Esophagus squamous epithelium (tissue), 5 donors: ENCODE measurements at places on chromosomes 12 and 14.

GRCh38 chr14:97578982-97579548 lies 781.9 kb downstream of the VRK1 start:
- H3K36me3 ChIP-seq, result no peaks in the 10 kb centered on the region
- no peaks in the 10 kb centered on the region for H3K27me3 ChIP-seq
- no peaks in the 10 kb centered on the region for H3K4me1 ChIP-seq
- H3K4me3 ChIP-seq, result no peak overlapping the region

DNA sequence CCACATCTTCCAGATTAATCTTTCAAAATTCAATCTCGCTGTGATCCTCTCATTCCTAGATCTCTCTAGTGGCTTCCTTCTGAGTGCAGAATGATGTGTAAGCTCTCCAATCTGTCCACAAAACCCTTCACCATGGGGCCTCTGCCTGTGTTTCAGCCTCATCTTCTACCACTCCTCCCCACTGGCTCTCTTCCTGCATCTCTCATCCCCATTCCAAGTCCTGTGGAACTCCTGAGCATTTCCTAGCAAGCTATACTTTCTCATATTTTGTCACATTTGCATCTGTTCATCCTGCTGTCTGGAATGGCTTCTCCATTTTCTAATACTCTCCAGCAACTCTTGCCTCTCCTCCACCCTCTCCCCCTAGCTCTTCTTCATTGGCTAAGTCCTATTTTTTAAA lies 242.0 kb upstream of the DAAM1 start:
- no peak for DNase-seq
- no peak overlapping the region for H3K4me3 ChIP-seq
- no peaks in the 10 kb centered on the region for H3K27me3 ChIP-seq
- H3K27ac ChIP-seq, result no peak overlapping the region
- no peaks in the 10 kb centered on the region for H3K36me3 ChIP-seq

DNA sequence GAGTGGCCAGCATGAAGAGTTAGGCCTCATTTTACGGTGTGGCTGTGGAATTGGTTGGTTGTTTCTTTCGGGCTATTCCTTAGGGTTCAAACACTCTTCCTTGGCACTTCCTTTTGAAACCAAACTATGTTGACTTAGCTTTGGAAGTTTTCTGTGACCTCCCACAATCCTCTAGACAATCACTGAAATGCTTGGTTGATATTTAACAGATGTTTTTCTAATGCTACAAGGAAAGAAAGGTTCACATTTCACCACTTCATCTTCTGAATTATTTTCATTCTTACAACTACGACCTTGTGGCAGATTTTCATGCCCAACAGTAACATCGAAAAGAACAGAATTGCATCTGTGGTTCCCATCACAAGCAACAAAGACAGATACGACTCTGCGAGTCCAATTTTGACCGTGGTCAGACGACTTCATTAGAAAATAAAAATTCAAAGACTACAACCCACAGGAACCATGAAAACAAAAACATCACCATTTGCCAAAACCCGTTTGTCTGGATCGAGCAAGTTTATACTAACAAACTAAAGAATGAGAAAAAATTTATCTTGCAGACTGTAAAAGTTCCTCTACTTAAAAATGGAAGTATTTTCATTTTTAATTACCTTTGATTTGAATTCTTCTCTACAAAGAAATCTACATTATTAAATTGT lies 16.9 kb downstream of the PRKAB1 start:
- H3K27ac ChIP-seq, result no peak overlapping the region
- DNase-seq, result no peak
- peaks cover 9% of the 10 kb centered on the region for H3K36me3 ChIP-seq
- no peak overlapping the region for H3K4me3 ChIP-seq

- no peaks in the 10 kb centered on the region for H3K36me3 ChIP-seq
- peaks cover 24% of the 10 kb centered on the region for H3K4me1 ChIP-seq
- H3K27me3 ChIP-seq, result no peaks in the 10 kb centered on the region
- no peak for DNase-seq
These were observed 66.9 kb downstream of the HMGA2 start for GRCh38 chr12:65891219-65891618.

- no peak for DNase-seq
- no peaks in the 10 kb centered on the region for H3K4me1 ChIP-seq
- H3K27me3 ChIP-seq, result no peaks in the 10 kb centered on the region
- no peak overlapping the region for H3K4me3 ChIP-seq
- no peaks in the 10 kb centered on the region for H3K36me3 ChIP-seq
These were observed 1231.2 kb upstream of the FLRT2 start for GRCh38 chr14:84298663-84299195.

GRCh38 chr14:88049936-88050335 lies 45.0 kb downstream of the GPR65 start:
- no peak for DNase-seq
- H3K27me3 ChIP-seq, result no peaks in the 10 kb centered on the region
- H3K36me3 ChIP-seq, result no peaks in the 10 kb centered on the region

- H3K27ac ChIP-seq, result no peak overlapping the region
- H3K4me3 ChIP-seq, result no peak overlapping the region
- H3K36me3 ChIP-seq, result no peaks in the 10 kb centered on the region
- DNase-seq, result no peak
These were observed 266.7 kb upstream of the AMIGO2 start for GRCh38 chr12:47346251-47347019.

- no peak overlapping the region for H3K4me3 ChIP-seq
- no peaks in the 10 kb centered on the region for H3K36me3 ChIP-seq
- H3K27me3 ChIP-seq, result no peaks in the 10 kb centered on the region
- no peak overlapping the region for H3K27ac ChIP-seq
- no peak for DNase-seq
These were observed 152.2 kb upstream of the SLC38A2 start for GRCh38 chr12:46524778-46525177.

- no peak overlapping the region for H3K4me3 ChIP-seq
- H3K27ac ChIP-seq, result no peak overlapping the region
- H3K4me1 ChIP-seq, result no peaks in the 10 kb centered on the region
- DNase-seq, result no peak
- H3K27me3 ChIP-seq, result no peaks in the 10 kb centered on the region
- H3K36me3 ChIP-seq, result no peaks in the 10 kb centered on the region
These were observed 19.0 kb downstream of the ADAM20 start for GRCh38 chr14:70515811-70516210.

DNA sequence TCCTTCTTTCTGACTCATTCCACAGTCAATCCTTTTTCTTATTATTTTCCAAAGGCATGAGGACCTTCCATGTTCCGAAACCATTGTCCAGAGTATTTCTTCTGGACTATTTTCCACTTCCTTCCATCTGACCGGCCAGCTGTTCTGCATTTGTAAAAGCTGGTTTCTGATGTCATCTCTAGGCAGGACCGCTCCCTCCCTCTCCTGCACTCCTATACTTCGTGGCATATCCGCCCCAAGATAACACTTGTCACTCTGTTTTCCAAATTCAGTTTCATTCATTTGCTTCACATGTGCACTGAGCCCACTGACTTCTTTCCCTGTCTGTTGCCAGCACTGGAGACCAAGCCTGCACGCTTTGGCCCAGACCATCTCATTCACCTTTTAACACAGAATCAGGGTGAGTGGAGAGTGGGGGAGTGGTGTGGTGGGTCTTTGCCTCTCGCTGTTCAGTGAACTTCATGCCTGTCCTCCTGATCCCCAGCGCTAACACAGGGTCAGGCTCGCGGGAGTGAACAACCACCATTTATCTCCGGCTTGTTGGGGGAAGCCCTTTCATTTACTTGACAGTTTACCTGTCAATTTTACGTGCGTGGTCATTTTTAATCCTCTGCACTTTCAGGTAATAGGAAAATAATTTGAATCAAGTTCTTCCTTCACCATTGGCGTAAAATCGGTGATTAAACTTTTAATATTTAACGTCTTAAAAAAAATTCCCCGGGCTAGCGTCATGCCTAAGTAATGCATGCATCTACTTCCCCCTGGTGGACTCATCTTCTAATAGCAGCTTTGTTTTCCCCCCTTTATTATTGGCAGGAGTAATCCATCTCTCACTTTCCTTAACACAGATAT lies 52.5 kb downstream of the C12orf75 start:
- H3K27me3 ChIP-seq, result no peaks in the 10 kb centered on the region
- H3K4me3 ChIP-seq, result no peak overlapping the region
- no peaks in the 10 kb centered on the region for H3K36me3 ChIP-seq
- H3K27ac ChIP-seq, result no peak overlapping the region
- DNase-seq, result no peak

GRCh38 chr12:128091101-128091720 lies 175.8 kb upstream of the TMEM132C start:
- H3K36me3 ChIP-seq, result no peaks in the 10 kb centered on the region
- no peaks in the 10 kb centered on the region for H3K4me1 ChIP-seq
- no peak overlapping the region for H3K4me3 ChIP-seq
- DNase-seq, result no peak

DNA sequence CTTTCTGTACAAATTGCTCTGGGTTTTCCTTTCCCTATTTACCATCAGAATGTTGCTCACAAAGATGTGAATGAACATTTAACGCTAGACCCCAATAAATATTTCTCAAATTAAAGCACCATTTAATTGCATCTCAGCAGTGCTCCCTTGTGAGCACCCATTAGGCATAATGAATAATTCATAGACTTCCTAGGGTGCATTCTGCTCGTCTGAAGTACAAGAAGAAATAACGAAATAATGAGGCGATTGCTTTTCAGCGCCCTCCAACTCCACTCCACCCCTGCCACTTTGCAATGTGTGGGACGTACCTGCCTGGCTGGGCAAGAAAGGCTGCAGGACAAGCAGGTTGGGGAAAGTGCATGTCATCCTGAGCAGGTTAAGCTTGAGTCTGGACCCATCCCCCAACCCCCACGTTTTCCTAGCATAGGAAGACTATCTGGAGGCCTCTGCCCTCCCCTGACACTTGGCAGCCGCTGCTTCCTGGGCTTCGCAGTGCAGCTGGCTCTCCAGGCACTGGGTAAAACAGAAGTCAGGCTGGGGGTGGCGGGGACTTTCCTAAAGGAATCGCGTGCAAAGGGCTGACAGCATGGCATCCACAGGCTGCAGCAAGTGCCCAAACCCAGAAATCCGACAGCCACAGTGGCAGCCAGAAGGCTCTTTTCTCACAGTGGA lies 253.7 kb downstream of the DUSP6 start:
- H3K27me3 ChIP-seq, result no peaks in the 10 kb centered on the region
- H3K27ac ChIP-seq, result no peak overlapping the region
- no peak overlapping the region for H3K4me3 ChIP-seq
- DNase-seq, result no peak

GRCh38 chr12:125083072-125083471 lies 17.8 kb downstream of the AACS start:
- no peak for DNase-seq
- no peak overlapping the region for H3K4me3 ChIP-seq
- peaks cover 32% of the 10 kb centered on the region for H3K4me1 ChIP-seq
- no peaks in the 10 kb centered on the region for H3K36me3 ChIP-seq
- H3K27ac ChIP-seq, result no peak overlapping the region

DNA sequence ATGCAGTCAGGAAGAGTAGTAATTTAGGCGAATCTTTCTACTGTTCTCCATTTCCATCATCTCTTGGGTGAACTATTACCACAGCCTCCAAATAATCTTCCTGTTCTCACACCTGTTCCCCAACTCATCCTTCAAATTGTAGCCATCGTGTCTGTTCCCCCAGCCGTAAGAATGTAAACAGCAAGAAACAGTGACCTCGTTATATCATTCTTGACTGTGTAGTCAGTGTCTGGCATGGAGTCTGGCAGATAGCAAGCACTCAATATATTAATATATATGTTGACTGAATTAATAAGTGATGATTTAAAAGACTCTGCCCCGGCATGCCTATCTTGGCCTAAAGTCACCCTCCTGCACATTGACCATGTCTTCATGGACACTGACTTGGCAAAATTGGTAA lies 20.3 kb downstream of the PDE6H start:
- H3K27me3 ChIP-seq, result no peaks in the 10 kb centered on the region
- peaks cover 5% of the 10 kb centered on the region for H3K4me1 ChIP-seq
- no peak for DNase-seq
- H3K36me3 ChIP-seq, result no peaks in the 10 kb centered on the region
- H3K27ac ChIP-seq, result no peak overlapping the region
- no peak overlapping the region for H3K4me3 ChIP-seq

GRCh38 chr12:56546680-56547079 lies 25.1 kb downstream of the RBMS2 start:
- no peak overlapping the region for H3K27ac ChIP-seq
- no peaks in the 10 kb centered on the region for H3K4me1 ChIP-seq
- no peak for DNase-seq
- no peaks in the 10 kb centered on the region for H3K36me3 ChIP-seq
- H3K4me3 ChIP-seq, result no peak overlapping the region
- no peaks in the 10 kb centered on the region for H3K27me3 ChIP-seq

GRCh38 chr14:53954551-53955228 lies 1.9 kb downstream of the BMP4 start:
- H3K4me3 ChIP-seq, result peak overlapping the region; percentile 48
- H3K27me3 ChIP-seq, result no peaks in the 10 kb centered on the region
- peaks cover 16% of the 10 kb centered on the region for H3K36me3 ChIP-seq
- H3K4me1 ChIP-seq, result peaks cover 61% of the 10 kb centered on the region
- H3K27ac ChIP-seq, result peak overlapping the region; percentile 80

DNA sequence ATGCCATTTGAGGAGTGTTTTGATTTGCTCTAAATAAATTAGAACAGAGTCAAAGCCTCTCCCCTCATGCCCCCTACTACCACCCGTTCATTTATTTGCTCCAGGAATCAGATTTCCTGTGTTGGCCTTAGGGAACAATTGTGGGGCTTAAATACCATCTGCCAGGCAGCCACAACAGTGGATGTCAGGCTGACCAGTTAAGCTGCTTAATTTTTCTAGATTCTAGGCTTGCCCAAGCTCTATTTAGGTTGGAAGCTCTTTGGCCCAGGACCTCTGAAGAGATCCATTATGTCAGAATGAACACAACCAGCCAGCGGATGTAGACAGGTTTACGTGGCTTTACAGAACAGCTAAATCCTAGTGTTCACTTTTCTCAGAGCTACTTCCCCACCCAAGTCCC lies 1.0 kb upstream of the TIMELESS start:
- no peaks in the 10 kb centered on the region for H3K36me3 ChIP-seq
- no peak overlapping the region for H3K27ac ChIP-seq
- no peaks in the 10 kb centered on the region for H3K27me3 ChIP-seq
- no peak overlapping the region for H3K4me3 ChIP-seq

- no peaks in the 10 kb centered on the region for H3K27me3 ChIP-seq
- no peaks in the 10 kb centered on the region for H3K36me3 ChIP-seq
- no peak for DNase-seq
- no peak overlapping the region for H3K4me3 ChIP-seq
These were observed 648.5 kb downstream of the RPS29 start for GRCh38 chr14:48937541-48938195.

DNA sequence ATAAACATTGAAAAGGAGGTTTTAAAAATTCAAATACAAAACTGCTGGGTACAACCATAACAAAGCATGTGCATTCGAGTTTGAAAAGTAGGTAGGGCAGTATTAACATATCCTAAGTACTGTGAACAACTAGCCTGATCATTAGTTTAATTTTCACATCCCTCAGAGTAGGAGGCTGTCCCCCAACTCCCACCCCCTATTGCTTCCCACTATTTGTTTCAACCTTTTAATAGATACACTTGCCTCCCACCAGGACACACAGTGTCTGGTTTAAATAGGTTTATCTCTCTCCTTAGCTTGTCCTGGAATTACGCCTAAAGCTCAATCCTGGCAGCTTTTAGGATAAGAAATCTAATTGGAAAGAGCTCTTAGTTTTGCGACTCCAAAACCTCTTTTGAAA lies 2.1 kb downstream of the TAOK3 start:
- H3K27ac ChIP-seq, result no peak overlapping the region
- H3K27me3 ChIP-seq, result no peaks in the 10 kb centered on the region
- no peak for DNase-seq
- H3K36me3 ChIP-seq, result no peaks in the 10 kb centered on the region
- H3K4me1 ChIP-seq, result peaks cover 16% of the 10 kb centered on the region

GRCh38 chr12:61514016-61514415 lies 746.2 kb upstream of the USP15 start:
- DNase-seq, result no peak
- H3K27me3 ChIP-seq, result no peaks in the 10 kb centered on the region
- H3K36me3 ChIP-seq, result no peaks in the 10 kb centered on the region
- no peak overlapping the region for H3K4me3 ChIP-seq

- H3K36me3 ChIP-seq, result no peaks in the 10 kb centered on the region
- no peaks in the 10 kb centered on the region for H3K4me1 ChIP-seq
- no peak for DNase-seq
- no peak overlapping the region for H3K27ac ChIP-seq
These were observed 115.9 kb downstream of the SLC25A21 start for GRCh38 chr14:37056473-37056872.
